Suppressor macrophage (primary cell): ENCODE measurements at places on chromosomes 2 and 18.

GRCh38 chr2:148044322-148044721 lies 23.4 kb downstream of the MBD5 start:
- no peak for DNase-seq

DNA sequence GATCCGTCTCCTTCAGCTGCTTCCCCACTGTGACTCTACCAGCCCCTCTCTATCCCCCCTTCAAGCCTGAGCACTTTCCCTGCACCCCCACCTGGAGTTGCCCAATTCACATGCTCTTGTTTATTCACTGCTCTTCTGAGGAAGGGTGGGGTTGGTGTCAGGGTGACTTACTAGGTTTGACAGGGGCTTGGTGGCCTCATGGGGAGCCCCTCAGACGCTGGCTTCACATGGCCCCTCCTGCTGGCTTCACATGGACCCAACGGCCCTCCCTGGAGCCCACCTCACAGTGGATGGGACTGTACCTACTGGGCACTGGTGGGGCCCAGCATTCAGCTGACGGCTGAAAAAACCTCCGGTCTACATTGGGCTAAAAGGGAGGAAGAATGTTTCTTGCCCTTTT lies 16.7 kb upstream of the MRPL33 start:
- DNase-seq, result no peak

GRCh38 chr2:121570036-121570666 lies 39.5 kb downstream of the RNU4ATAC start:
- no peak for DNase-seq

- no peak for DNase-seq
These were observed 1022.4 kb downstream of the TMEM182 start for GRCh38 chr2:103784261-103784660.

DNA sequence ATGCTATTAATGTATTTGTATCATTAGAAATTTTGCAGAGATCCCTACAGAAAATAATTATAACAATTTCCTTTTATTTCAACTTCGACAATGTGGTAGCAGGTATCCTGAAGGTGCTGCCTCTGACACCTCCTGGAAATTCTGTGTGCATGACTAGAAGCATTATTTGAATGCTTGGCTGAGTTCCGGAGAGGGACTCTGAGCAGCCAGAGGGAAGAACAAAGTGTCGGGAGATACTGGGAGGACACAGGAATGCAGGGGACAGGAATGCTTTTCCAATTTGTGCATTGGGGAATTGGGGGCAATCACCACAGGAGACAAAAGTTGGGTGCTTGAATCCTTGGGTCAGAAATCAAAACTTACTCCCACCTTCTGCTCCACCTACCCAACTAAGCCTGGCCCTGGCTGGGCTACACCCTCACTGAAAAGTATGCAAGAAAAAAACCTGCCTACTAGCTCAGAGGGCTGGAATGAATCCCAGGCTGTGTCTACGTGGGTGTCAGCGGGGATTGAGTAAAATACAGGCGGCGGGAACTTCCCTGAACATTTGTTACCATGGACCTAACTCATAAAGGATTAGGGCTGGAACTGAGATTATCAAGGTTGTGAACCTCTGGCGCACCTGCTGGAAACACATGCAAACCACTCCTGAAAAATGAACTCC lies 299.3 kb downstream of the SOX11 start:
- DNase-seq, result no peak

GRCh38 chr2:69582582-69583176 lies 60.9 kb downstream of the AAK1 start:
- DNase-seq, result peak; percentile 73

GRCh38 chr2:77013953-77014352 lies 508.2 kb downstream of the LRRTM4 start:
- no peak for DNase-seq

- DNase-seq, result no peak
These were observed 79.0 kb downstream of the CCDC150 start for GRCh38 chr2:196718419-196719109.

- DNase-seq, result no peak
These were observed 803 bp upstream of the DES start for GRCh38 chr2:219417374-219417773.

DNA sequence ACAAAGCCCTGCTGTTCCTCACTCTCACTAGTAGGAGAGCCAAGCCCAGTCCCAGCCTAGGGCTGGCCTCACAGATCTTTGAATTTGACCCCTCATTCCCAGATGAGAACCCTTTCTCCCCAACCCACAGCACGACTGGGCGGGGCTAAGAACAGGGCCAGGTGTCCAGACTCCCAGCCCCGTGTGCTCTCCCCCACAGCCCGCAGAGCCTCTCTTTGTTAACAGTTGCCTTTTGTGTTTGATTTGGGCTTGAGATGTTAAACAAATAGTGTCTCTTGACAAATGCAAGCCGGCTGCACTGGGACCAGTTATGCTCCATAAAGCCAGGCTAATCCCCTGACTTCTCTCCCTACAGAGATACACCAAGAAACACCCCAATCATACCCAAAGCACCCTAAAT lies 4.7 kb upstream of the KCNK3 start:
- DNase-seq, result no peak

DNA sequence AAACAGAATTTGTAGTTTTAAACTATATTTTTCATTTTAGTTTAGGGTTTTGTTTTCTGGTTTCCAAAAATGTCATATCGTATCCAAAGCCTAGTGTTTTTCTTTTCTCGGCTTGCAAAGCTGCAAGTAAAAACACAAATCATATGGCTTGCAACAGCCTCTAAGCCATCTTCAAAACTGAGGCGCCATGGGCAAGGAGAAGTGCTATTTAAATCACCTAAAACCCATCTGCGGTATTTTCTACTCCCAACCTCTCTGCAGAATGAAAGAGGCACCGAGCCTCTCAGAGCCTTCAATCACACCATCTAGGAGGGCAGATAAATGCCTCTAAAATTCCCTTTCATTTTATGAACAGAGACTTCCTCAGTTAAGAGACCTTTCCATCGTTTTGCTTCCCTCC lies 25.2 kb downstream of the FECH start:
- DNase-seq, result no peak

- no peak for DNase-seq
These were observed 3.1 kb upstream of the CELF4 start for GRCh38 chr18:37568671-37569070.

DNA sequence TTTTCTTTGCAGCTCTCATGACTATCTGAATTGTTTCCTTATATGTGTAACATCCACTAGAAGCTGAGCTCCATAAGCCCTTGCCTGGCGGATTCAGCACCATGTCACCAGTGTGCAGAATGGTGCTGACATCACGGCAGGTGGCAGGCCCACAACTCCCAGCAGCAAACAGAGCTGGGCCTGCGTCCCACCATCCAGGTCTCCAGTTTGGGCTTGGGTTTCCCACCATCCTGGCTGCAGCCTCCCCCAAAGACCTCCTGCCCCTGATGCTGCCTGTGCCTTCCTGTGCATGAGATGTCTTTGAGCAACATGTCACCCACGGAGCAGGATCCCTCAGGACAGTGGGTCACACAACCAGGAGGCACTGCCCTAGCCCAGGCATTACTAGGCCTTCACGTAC lies 113.1 kb downstream of the TNS1 start:
- no peak for DNase-seq

DNA sequence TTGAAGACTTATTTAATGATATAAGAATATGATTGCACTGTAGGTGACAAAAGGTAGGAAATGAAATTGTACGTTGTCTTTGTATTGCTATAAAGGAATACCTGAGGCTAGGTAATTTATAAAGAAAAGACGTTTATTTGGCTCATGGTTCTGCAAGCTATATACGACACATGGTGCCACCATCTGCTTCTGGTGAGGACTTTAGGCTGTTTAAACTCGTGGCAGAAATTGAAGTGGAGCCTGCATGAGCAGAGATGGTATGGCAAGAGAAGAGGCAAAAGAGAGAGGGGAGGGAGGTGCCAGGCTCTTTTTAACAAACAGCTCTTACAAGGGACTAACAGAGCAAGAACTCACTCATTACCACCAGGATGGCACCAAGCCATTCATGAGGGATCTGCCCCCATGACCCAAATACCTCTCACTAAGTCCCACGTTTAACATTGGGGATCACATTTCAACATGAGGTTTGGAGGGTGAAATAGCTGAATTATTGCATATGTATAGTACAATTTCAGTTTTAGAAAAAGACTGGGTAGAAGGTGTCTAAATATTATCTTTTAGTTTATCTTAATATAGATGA lies 86.8 kb downstream of the GULP1 start:
- DNase-seq, result no peak

DNA sequence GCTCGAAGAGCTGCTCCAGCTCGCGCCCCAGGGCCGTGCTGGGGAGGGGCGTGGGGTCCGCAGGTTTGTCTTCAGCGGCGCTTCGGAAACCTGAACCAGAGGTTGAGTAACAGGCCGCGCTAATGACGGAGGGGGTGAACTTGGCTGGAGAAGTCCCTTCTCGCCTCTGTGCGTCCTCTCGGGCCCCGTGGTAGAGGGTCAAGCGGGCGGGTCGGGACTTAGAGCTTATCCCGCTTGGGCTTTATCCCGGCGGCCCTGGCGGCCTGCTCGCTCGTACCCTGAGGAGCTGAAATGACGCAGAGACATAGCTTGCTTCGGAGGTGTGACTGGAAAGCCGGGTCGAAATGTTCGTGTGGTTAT lies 479 bp downstream of the RNMT start:
- no peak for DNase-seq

- DNase-seq, result peak; percentile 9
These were observed 5.9 kb downstream of the MBOAT2 start for GRCh38 chr2:8997631-8998030.

GRCh38 chr2:152462779-152463178 lies 127.8 kb downstream of the FMNL2 start:
- no peak for DNase-seq

GRCh38 chr2:136124805-136125204 lies 6.9 kb upstream of the CXCR4 start:
- DNase-seq, result no peak

DNA sequence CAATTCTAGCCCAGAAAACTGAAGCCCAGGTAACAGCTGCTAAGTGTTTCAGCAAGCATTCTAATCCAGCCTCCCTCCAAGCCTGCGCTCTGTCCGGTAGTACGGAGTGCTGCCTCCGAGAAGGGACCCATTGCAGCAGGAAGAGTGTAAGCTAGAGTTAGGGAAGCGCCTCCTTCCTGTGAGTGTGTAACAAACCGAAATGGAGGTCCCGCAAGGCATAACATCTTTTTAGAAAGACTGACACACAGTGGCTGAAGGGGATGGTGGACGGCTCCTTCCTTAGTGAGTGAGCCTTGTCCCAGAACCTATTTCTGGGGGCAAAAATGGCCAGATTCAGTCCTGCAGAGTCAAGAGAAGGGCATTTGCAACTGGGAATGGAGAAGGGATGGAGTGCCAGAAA lies 12.2 kb downstream of the PKDCC start:
- DNase-seq, result peak; percentile 5

- no peak for DNase-seq
These were observed 1041.0 kb upstream of the NRXN1 start for GRCh38 chr2:52072949-52073348.

DNA sequence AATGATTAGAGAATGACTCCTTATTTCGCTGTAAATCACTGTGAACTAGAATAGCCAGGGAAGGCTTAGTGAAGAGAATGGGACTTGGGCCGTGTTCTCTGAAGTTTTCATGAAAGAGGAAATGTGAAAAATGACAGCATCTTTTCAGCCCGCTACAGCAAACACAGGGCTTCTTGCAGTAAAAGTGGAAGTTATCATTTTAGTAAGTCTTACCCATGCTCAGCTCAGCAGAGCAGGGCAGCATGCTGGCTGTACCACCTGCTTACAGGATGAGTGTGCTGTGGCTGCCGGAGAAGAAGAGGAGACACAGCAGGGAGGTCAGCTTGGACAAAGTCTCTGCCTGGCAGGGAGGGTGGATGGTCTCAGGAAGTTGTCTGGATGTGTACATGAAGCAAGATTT lies 300.7 kb upstream of the DLGAP1 start:
- no peak for DNase-seq

GRCh38 chr18:7084080-7085065 lies 33.2 kb downstream of the LAMA1 start:
- no peak for DNase-seq

- DNase-seq, result no peak
These were observed 674.9 kb downstream of the NYAP2 start for GRCh38 chr2:226074391-226074790.

DNA sequence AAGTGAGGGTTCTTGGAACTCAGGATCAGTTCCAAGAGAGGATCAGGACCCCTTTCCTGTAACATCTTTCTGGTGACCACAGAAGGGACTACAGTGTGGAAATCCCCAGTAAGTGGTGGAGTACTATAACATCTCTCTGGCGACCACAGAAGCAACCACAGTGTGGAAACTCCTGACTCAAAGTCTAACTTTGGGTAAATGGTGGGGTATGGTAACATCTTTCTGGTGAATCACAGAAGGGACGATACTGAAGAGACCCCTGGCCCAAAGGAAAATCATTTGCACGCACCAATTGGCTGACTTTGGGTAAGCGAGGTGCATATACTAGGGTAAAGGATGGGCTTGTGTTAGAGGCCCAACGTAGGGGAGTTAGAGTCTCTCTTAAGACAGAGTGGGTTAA lies 56.3 kb upstream of the GULP1 start:
- DNase-seq, result no peak

DNA sequence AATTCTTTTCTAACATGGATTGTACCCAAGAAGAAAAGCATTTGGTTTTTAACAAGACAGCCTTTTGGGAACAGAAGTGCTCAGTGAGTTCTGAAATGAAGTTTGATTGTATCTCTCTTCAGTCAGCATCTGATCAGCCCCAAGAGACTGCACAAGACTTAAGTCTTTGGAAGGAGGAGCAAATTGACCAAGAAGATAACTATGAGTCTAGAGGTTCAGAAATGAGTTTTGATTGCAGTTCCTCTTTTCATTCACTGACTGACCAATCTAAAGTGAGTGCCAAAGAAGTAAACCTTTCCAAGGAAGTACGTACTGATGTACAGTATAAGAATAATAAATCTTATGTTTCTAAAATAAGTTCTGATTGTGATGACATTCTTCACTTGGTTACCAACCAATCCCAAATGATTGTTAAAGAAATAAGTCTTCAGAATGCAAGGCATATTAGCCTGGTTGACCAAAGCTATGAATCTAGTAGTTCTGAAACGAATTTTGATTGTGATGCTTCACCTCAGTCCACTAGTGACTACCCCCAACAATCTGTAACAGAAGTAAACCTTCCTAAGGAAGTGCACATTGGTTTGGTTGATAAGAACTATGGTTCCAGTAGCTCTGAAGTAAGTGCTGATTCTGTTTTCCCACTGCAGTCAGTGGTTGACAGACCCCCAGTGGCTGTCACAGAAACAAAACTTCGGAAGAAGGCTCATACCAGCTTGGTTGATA lies 31.2 kb downstream of the ZDBF2 start:
- DNase-seq, result no peak

- no peak for DNase-seq
These were observed 7.2 kb downstream of the NCL start for GRCh38 chr2:231457101-231457500.

- DNase-seq, result no peak
These were observed 64.4 kb downstream of the ANTXR1 start for GRCh38 chr2:69077252-69077950.

GRCh38 chr2:240651185-240651584 lies 25.9 kb downstream of the GPR35 start:
- DNase-seq, result no peak
